ENCODE measurements at places on chromosomes 1 and 21.

DNA sequence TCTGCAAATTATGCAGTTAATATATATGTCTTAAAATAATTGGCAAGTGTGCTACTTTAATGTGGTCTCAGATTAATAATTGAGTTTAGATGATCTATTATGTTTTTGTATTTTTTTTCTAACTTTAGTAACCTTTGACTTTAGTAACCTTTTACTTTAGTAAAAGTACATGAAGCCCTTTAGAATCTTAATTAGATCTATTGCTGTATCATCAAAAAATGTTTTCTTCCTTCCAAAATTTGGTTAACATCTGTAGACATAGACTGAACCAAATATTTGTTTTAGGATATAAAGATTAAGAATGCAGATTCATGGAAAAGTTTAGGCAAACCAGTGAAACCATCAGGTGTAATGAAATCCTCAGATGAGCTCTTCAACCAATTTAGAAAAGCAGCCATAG lies 25.7 kb upstream of the EPHX4 start:
- no peak for DNase-seq

GRCh38 chr1:206464456-206464964 lies 5.8 kb upstream of the IKBKE start:
- peak; percentile 90 for DNase-seq

DNA sequence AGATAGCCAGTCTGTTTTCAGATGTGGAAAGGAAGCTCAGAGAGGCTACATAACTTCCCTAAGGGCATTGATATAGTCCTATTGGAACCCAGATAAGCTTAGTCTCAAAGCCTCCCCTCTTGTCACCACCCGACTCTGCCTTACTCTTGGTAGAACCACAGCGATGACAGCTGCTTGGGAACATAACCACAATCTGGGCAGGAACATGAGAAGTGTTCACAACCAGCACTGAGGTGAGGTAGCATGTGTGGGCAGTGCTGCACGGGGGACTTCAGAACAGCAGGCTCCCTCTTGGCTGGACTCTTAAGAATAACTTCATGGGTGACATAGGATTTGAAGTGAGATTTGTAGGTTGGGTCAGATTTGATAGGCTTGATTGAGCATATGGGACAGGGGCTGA lies 9.3 kb upstream of the S100A10 start:
- DNase-seq, result no peak

DNA sequence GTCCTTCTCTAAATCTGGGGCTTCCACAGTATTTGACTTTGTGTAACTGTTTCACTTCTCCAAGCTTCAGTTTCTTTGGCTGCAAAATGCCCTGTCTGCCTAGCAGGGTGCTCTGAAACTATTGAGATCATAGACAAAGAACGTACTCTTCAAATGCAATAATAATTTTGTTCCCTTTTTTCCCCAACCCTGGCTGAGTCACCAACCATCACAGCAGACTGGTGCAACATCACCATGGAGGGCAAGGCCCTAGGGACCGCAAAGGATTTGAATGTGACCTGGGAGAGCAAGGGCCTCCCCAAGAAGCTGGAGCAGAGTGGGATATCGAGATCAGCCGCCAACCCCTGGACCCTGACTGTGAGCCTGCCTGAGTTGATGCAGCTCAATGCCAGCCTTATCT lies 115.0 kb downstream of the FCRL5 start:
- DNase-seq, result no peak

- no peak for DNase-seq
Observed at GRCh38 chr1:19186001-19186400, 24.1 kb downstream of the UBR4 start.

DNA sequence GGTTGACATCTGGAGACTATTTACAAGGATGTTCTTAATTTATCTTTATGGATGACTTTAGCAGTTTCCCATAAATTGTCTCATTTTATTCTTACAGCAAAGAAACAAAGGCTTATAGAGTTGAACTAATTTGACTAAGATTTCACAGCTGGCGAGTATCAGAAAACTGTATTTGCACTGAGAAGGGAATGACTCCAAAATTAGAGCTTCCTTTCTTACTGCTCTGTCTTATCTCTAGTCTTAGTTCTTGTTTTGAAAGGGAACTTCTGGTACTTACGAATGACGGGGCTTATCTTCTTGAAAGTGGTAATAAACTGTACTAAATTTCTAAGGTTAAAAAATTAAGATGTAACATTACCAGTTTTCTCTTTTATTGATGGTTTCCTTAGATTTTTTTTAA lies 13.6 kb downstream of the CNST start:
- no peak for DNase-seq

DNA sequence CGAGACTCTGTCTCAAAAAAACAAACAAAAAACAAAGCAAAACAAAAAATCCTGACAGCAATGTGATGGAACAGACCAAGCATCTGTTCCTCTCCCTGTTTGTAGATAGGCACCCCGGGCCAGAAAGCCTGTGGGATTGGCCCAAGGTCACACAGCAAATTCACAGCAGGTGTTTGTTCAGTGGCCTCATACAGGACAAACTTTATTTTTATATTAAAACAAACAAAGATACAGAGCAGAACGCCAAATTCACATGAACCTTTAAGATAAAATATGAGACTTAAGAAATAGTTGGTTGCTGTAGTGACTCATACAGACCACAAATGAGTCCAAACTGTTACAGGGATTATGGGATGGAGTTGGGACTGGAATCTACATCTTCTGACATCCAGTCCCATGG lies 2.3 kb upstream of the CELA2A start:
- DNase-seq, result peak; percentile 81

DNA sequence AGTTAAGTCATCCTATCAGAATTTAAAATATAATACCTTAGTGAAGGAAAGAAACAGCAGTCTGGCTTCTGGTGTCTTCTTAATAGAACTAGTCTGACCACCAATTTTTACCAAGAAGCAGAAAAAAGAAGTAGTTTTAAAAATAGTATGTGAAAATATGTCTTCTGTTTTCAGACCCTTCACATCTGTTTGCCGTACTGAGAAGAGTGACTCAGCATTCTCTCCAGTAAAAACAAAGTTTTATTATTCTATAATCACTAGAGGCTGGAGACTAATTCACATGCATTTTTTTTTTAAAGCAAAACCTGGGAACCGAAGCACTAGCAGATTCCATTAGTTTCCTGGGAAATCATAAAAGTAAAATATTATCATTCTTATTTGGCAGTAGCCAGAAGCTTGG lies 163.8 kb downstream of the COL24A1 start:
- peak; percentile 67 for DNase-seq

DNA sequence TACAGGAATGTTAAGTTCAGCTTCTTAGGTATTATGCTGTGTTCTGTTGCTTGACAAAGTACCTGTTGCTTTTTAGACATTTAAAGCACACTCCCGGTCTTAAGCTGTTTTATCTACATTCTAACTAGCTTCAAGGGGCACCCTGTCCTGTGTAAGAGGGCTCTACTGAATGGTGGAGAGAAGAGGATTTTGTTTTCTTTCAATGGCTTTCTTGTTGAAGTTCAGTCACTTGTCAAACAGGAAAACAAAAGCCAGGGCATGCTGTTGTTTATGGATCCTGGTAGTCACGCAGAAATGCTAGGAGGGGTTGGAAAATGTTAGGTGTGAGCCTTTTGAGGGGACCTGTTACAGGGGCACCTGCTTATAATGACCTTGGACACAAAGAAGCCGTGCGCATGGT lies 30.7 kb downstream of the PGM1 start:
- DNase-seq, result no peak

GRCh38 chr1:38715415-38715814 lies 144.2 kb downstream of the RRAGC start:
- DNase-seq, result no peak

GRCh38 chr1:204358605-204359004 lies 1.1 kb downstream of the PLEKHA6 start:
- DNase-seq, result no peak

- no peak for DNase-seq
Observed at GRCh38 chr1:222787729-222788128, 27.1 kb upstream of the DISP1 start.

DNA sequence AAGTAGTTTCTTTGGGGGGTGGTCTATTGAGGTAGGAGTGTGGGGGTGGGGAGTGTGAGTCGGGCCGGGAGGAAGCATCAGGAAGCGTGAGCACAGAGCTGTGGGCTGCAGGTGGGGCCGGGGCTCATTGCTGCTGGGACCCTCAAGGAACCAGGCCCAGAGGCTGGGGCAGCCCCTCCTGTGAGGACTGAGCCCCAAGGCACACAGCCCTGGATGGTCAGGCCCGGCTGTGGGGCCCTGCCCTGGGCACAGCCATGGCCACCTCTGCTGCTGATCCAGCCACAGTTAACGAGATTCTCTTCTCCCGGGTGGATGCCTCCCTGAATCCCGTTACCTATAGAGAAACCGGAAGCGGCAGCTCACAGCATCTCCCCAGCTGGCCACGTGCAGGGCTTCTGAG lies 22.9 kb upstream of the SUMO3 start:
- DNase-seq, result no peak

Data from adipocyte (in vitro differentiated cells).